NCI-H226 (cell line): ENCODE measurements at places on chromosomes 3 and 15.
A peak's percentile ranks its signal among the peaks of the same experiment; 100 is the strongest.

DNA sequence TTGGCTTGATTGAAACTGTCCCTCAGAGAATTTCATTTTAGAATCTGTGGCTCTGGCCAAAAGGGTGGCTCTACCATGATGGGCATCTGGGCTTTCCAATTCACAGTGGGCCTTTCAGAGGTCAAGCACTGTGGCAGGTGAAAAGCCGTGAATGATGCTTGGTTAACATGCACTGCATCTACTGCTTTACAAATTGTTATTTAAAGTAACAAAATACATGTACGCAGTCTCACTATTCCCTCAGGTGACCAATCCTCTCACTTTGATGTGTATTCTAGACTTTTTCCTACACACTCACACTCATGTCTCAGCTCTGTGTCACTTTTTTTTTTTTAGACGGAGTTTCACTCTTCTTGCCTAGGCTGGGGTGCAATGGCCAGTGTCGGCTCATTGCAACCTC, 70.5 kb downstream of the MGLL start:
- DNase-seq: no peak

GRCh38 chr3:126288314-126288713, 68.9 kb downstream of the KLF15 start:
- no peak for DNase-seq

GRCh38 chr3:100136921-100137320, 22.6 kb upstream of the FILIP1L start:
- no peak for DNase-seq

- DNase-seq: no peak
These were observed 36.1 kb downstream of the FMN1 start for GRCh38 chr15:33158366-33158765.

DNA sequence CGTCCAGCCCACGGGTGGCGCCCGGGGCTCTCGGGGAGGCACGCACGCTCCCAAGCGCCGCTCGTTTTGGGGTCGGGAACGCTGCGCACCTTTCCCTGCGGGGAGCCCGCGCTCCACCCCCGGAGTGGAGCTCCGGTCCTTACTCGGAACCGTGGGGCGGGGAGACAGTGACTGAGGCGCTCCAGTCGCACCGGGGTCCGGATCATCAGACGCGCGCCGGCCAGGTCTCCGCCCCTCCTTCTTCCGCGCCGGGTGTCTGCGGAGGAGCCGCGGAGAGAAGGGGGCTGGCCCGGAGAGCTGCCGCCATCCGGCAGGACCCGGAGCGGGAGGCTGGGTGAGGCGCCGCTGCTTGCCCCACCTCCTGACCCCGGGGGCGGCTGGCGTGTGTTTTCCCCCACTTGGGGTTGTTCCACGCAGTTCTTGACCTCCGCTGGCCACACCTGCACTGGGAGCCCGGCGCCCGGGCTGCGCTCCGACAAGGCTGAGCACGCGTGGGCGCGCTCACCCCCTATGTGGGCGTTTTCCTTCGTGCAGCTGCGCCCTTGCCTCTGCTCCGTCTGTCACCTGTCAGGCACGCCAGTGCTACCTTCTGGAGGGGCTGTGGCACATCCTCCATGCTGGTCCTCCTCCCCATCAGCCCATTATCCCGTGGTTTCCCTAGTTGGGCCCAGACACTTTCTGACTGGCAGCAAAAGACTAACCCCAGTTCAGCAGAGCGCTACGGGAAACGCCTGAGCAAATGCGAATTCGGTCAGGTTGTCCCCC, at the start of gene MCF2L2:
TSS of gene MCF2L2 (minus strand) at position 173 of the 765 bp plus-strand sequence. CDS start 642 bp downstream, outside the sequence.
- peak; percentile 31 for DNase-seq

DNA sequence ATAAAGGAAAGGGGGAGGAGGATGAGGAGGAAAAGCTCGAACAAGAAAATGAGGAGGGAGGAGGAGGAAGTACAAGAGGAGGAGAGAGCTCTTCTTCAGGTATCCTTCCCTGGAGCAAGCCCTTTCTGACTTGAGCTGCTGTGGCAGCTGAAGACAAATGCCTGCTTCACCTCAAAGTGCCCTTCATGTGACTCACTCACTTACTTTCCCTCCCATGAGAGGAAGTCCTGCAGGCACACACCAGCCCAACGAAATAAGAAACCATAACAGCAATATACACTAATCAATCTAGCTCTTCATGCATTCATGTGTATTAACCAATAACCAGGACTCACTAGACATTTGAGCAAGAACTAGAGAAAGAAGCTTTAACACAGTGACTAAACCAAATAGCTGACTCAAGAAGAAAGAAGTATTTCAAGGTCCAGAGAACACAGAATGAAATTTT, 251.9 kb downstream of the IGSF11 start:
- no peak for DNase-seq

DNA sequence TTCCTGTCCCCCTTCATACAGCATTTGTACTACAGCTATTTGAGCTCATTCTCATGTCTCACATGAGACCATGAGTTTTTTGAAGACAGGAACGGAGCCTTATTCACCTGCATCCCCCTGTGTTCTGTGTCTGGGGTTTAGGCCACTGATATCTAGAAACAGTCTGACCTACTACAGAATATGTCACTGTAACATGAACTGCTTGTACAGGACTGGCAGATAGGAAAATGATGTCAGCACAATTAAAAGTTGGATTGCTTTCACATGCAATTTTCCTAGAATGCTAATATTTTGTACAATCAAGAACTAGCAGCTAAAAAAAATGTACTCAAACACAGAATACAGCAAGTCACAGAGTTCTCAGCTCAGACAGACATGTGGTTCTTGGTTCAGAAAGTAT, 90.8 kb upstream of the FGF12 start:
- no peak for DNase-seq

DNA sequence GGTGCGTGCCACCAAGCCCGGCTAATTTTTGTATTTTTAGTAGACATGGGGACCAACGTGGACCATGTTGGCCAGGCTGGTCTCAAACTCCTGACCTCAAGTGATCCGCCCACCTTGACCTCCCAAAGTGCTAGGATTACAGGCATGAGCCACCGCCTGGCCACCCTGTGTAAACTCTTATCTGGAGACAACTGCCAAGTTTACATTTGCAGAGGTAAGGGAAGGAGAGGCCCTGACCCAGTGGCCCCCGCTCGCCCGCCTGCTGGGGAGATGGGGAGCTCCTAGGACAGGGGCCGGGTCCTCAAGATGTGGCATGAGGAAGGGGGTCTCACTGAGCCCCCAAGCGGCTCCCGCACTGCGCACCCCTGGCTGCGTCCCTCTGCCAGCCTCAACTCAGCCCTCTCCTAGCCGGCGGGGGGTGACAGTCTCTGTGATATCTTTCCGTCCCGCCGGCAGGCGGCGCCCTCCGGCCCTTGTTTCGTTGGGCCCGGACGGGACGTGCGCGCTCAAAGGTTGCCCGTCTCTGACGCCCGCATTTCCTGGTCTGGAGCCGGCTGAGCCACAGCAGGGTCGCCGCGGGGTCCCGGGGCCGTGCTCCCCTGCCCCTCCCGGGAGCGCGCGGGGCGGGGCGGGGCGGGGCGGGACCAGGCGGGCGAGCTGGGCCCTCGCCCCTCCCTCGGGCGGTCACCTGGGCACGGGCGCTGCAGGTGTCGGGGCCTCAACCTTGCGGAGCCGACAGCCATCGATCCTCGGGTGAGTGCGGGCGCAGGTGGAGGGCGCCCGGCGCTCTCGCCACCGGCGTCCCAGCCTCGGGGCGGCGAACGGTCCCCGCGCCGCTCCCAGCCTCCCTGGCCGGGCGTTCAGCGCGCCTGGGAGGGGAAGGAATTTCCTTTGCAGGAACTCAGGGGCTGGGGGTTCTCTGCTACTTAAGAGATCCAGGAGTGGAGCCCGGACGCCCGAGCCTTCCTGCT, at the start of gene GPR160:
TSS of gene GPR160 (plus strand) at position 533 of the 971 bp plus-strand sequence. CDS start 45,978 bp downstream, outside the sequence.
- DNase-seq: peak; percentile 48

GRCh38 chr3:71636482-71636881, 53.0 kb upstream of the FOXP1 start:
- no peak for DNase-seq

GRCh38 chr3:44762170-44762677, 630 bp downstream of the KIF15 start:
- DNase-seq: no peak
